ENCODE measurements at places on chromosomes 6 and 20.

- DNase-seq = no peak
These were observed 53.7 kb downstream of the GFOD1 start for GRCh38 chr6:13433709-13434121.

DNA sequence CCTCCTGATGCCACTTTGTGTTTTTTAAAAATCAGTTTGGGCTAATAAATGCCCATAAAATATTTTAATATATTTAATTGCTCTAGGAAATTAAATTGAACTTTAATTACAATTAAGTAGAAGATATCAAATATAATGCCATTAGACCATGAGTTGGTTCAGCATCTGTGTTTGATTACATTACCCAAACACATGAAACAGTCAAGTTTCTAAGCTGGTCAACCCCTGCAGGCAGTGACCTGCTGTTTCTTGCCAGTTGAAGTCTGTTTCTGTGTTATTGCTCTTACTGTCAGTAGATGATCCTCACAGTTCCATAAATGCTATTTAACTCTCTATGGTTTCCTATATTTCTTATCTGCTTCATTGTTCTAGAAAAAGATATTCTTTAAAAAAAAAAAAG, 9.7 kb upstream of the TENT5A start:
- no peak for DNase-seq

GRCh38 chr6:169520104-169520503, 181.7 kb downstream of the WDR27 start:
- DNase-seq = no peak

DNA sequence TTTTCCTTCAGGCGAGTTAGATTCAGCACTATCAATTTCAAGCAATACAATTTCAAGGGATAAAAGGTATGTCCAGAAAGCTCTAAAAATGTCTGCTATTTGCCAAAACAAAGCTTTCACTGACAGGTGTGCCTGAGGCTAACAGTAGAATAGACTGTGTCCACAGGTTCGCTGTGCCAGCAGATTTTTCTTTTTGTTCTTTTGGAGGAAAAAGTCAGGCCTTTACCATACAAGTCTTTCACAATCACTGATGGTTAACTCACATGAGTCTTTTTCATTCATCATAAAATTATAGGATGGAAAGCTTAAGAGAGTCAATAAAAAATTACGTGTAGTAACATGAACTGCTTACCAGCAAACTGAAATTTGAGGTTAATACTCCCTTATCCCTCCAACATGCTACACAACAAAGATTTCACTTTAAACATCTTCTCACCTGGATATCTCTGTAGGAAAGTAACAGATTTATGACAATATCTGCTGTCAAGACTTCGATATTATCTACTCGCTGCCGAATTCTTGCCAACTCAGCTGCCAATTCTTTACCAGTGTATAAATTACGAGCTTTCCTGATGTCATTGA, 95.4 kb downstream of the MAP3K5 start:
- no peak for DNase-seq

GRCh38 chr6:127069659-127070279, 48.7 kb upstream of the RSPO3 start:
- no peak for DNase-seq

- no peak for DNase-seq
These were observed 43.0 kb upstream of the CD83 start for GRCh38 chr6:14074476-14075094.

DNA sequence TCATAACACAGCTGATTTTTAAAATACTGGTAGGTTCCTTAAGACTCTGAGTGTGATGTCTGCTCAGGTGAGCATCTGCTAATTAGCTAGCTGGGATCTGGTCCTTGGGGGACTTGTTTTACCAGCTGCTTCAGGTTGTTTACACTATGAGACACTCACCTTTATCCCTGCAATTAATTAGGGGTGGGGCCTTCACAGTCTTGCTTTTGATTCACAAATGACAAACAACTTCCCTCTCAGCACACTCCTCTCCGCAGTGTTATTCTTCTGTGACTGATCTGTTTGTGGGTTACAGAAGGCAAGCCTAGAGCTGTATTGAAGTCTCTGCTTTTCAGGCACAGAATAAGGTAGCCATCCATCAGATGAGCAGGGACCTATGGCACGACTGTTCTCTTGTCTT, 62.0 kb upstream of the CD83 start:
- no peak for DNase-seq

DNA sequence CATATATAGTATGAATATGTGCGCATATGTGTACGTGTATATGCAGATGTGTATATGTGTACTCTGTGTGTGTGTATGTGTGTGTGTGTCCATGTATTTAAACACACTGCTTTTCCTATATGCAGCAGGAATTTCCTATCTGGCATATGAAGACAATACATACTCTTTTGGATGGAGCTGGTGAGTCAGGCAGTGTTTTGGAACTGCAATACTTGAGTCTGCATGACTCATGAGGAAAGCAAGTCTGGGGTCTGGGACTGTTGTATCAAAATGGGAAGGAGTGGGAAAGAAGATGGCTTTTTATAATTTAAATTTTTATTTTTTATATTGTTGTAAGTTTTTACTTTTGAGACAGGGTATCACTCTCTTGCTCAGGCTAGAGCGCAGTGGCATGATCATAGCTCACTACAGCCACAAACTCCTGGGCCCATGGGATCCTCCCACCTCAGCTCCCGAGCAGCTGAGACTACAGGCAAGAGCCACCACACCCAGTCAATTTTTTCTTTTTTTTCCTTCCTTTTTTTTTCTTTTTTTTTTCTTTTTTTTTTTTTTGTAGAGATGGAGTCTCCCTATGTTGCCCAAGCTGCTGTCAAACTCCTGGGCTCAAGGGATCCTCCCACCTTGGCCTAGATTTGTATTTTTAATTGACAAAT, 72.2 kb downstream of the ATXN1 start:
- DNase-seq = no peak

DNA sequence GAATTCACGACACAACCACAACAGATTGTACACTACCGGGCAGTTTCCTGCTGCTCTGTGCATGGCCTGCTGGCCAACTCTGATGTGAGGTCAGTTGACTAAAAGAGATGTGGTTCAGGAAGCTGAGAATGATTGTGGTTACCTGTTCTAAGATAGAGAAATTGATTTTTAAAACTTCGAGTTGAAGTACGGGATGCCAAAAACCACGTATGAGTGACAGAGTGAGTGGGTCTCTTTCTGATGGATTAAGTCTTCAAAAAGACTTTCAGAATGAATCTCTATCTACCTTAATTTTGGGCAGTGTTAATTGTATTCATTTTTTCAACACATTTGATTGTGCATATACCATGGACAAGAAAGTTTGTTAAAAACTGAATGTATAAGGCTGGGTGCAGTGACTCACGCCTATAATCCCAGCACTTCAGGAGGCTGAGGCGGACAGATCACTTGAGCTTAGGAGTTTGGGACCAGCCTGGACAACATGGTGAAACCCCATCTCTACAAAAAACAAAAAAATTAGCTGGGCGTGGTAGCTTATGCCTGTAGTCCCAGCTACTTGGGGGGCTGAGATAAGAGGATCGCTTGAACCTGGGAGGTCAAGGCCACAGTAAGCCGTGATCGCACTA, 121.2 kb downstream of the SGK1 start:
- peak; percentile 42 for DNase-seq

GRCh38 chr6:122154912-122155575, 244.4 kb upstream of the HSF2 start:
- DNase-seq = no peak

- DNase-seq = no peak
These were observed 135.1 kb downstream of the PLG start for GRCh38 chr6:160837146-160837545.

DNA sequence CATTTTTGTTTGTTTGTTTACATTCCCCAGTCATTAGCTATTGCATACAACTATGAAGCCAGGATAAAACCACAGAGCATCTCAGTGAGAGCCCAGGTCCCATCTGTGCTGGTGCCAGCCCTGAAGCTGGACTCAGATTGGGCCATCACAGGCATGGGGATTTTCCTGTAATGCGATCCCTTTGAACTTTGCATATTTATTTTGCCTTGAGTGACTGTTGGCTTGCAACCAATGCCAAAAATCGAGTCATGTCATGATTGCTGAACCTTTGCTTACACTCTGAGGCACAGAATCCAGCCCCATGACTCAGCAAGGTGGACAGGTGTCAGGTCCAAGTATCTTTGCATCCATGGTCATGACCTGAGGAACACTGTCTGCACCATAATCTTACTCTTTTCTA, 46.2 kb upstream of the GGTLC1 start:
- no peak for DNase-seq

GRCh38 chr20:12207875-12208274, 290.2 kb downstream of the BTBD3 start:
- no peak for DNase-seq

GRCh38 chr6:150261997-150262697, 106.7 kb upstream of the IYD start:
- no peak for DNase-seq

GRCh38 chr6:38713812-38714211, 1.3 kb upstream of the DNAH8 start:
- no peak for DNase-seq

GRCh38 chr6:125220712-125221111, 67.1 kb downstream of the TPD52L1 start:
- DNase-seq = no peak

All from hematopoietic multipotent progenitor cell treated with erythropoietin and hydrocortisone succinate and interleukin-3 and kit ligand, for 17 days (in vitro differentiated cells).